ENCODE measurements at places on chromosomes 16 and 17.

- no peak for DNase-seq
These were observed 157.3 kb downstream of the AATF start for GRCh38 chr17:37106049-37106448.

DNA sequence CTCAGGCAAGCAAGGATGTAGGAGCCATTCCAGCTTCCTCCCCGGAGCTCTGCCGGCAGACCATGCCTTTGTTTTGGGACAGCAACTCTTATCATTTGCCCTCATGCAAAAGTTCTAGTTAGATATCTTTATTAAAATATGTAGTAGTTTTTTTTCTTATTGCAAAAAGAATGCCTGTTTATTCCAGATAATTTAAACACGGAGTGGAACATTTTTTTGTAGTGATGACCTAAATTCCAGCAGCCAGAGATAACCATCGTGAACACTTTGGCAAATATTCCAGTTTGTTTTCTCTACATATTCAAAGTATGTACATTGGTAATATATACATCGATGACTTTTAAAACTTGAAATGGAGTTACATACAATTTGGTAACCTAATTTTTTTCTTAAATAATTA is 54.8 kb downstream of the CRISPLD2 start:
- no peak for DNase-seq

- DNase-seq: peak; percentile 76
These were observed 52.5 kb downstream of the WSB1 start for GRCh38 chr17:27346228-27346899.

GRCh38 chr16:247027-247426 is 12.4 kb downstream of the FAM234A start:
- DNase-seq: no peak

- DNase-seq: no peak
These were observed 81.3 kb upstream of the PLCG2 start for GRCh38 chr16:81697616-81698309.

All from Karpas-422 (cell line).